Chondrocyte (in vitro differentiated cells): ENCODE measurements at places on chromosomes 7 and 10. TPM values are rescaled to one million over a fixed set of nuclear protein-coding genes. Genes with fewer than 3 reads are reported as not detected.

DNA sequence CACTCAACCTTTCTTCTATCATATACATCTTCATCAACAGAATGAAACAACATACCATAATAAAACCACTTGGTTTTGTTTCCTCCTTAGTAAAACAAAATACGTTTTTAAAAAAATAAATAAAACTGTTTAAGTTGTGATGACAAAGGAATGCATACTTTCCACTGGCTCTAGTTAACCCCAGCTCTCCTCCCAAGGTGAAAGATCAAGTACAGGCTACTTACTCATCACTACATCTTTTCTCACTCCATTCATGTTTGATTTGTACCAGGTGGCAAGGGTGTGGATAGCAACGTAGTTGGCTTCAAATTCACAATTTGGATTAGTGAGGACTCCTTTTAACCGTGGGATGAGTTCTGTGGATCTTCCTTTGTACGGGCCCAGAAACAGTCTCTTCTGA, 14.7 kb downstream of the OGA start:
- H3K4me3 ChIP-seq = no peak overlapping the region
- H3K4me1 ChIP-seq = peaks cover 8% of the 10 kb centered on the region
- peaks cover 41% of the 10 kb centered on the region for H3K36me3 ChIP-seq
- H3K27ac ChIP-seq = no peak overlapping the region
- H3K27me3 ChIP-seq = no peaks in the 10 kb centered on the region

GRCh38 chr7:8305625-8306388, 43.8 kb upstream of the ICA1 start:
- DNase-seq = no peak
- H3K4me1 ChIP-seq = no peaks in the 10 kb centered on the region
- no peaks in the 10 kb centered on the region for H3K36me3 ChIP-seq
- no peak overlapping the region for H3K4me3 ChIP-seq

DNA sequence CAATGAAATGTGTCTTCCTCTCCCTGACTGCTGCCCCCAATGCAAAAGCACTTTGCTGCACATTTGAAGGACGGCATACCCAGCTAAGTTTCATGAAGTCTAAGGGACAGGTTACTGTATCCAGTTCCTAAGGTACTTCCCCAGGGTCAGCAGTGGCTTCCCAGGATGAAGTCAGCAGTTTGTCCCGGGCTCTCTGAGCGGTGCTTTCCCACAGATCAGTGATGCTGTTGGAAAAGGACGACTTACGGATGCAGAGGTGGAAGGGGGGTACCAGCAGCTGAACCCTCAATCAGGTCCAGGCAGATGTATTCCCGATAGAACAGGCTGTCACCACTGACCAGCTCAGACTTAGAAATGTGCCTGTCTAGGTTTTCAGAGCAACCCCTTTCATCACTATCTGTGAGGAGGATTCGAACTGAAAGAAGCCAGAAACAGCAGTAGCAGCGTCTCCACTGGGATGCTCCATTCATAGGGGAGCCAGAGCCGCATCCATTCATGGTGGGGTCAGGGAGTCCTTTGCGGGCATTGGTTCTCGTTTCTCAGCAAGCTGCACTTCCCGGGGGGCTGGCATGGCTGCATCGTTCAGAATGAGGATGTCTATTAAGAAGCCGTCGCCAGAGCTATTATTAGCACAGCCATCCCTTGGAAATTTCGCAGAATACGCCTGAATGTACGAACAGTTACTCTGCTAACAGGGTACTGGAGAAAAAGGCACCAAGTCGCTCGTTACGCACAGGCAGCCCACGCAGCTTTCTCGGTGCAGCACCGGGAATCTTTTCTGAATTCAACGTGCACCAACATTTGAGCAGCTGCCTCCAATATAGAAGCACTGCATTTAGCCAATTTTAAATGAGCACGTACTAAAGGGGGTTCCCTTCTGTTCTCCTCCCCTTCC, 303.7 kb downstream of the PRPF18 start:
- peak overlapping the region; percentile 90 for H3K27ac ChIP-seq
- peaks cover 77% of the 10 kb centered on the region for H3K4me1 ChIP-seq
- no peak for DNase-seq
- H3K27me3 ChIP-seq = no peaks in the 10 kb centered on the region

DNA sequence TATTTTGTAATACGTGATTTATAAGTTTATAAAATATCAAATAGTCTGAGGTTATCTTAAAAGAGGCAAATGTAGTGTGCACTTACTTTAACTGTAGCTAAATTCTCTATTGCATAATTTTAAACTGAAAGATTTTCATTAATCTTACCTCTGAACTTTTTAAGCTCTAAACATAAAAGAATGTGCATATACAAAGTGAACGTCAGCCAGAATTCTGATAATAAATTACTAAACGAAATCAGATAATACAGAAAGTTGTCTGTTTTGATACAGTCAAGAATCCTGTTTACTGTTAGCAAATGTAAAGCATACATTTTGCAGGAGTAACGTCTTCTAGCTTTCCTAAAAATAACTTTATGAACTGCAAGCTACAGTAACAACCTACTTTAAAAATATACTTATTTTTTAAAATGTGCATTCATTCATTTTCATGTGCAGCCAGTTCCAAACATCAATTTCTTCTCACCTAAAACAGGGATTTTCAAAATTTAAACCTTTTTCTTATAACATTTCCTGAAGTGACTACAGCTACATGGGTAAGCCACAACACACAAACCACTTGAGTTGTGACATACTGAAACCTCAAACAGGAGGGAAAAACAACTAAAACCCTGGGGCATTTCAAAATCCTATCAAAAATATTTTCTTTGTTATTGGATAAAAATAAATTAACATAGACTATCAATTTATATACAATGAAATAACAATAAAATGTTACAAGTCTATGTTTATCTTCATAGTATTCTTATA, 92.7 kb downstream of the RNLS start:
- no peak overlapping the region for H3K27ac ChIP-seq
- no peaks in the 10 kb centered on the region for H3K27me3 ChIP-seq
- H3K4me1 ChIP-seq = peaks cover 12% of the 10 kb centered on the region
- H3K36me3 ChIP-seq = no peaks in the 10 kb centered on the region
- H3K4me3 ChIP-seq = no peak overlapping the region

DNA sequence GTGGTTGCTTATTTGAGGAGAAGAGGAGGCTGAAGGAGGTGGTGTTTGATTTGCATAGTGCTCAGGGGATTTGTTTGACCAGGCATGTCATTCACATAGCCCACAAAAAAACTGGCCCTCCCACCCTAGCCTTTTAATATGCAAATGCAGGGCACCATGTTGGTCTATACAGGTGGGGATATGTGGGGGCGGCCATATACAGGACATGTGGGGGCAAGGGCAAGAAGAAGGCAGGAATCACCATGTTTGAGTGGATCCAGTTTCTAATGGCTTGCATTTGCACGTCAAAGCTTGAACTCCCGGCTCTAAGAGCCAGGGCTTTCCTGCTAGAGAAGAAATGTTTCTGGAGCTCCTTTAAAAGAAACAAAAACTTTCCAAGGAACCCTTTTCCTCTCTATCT, 541.0 kb downstream of the ZWINT start:
- no peak overlapping the region for H3K4me3 ChIP-seq
- H3K27me3 ChIP-seq = no peaks in the 10 kb centered on the region
- DNase-seq = no peak
- no peaks in the 10 kb centered on the region for H3K36me3 ChIP-seq
- no peaks in the 10 kb centered on the region for H3K4me1 ChIP-seq

DNA sequence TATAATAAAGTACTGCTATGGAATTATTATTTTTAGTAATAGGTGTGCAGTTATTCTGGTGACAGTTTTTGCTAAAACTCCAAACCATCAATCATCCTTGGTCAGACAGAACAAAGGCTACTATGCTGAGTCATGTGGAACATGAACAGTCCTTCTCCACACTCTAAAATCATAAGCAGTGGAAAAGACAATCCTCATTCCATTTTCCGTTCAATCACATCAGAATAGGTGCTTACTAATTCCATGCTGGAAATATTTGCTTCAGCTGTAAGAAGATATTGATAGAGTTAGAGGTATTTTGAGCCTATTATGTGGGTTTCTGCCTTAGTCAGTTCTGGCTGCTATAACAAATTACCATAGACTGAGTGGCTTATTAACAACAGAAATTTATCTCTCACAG, 82.9 kb downstream of the FAM13C start:
- H3K4me3 ChIP-seq = no peak overlapping the region
- no peak overlapping the region for H3K27ac ChIP-seq
- no peak for DNase-seq
- peaks cover 13% of the 10 kb centered on the region for H3K4me1 ChIP-seq
- H3K27me3 ChIP-seq = peaks cover 10% of the 10 kb centered on the region

GRCh38 chr7:24784277-24784676, 27.0 kb upstream of the GSDME start:
- peaks cover 3% of the 10 kb centered on the region for H3K36me3 ChIP-seq
- H3K4me3 ChIP-seq = no peak overlapping the region
- DNase-seq = no peak

DNA sequence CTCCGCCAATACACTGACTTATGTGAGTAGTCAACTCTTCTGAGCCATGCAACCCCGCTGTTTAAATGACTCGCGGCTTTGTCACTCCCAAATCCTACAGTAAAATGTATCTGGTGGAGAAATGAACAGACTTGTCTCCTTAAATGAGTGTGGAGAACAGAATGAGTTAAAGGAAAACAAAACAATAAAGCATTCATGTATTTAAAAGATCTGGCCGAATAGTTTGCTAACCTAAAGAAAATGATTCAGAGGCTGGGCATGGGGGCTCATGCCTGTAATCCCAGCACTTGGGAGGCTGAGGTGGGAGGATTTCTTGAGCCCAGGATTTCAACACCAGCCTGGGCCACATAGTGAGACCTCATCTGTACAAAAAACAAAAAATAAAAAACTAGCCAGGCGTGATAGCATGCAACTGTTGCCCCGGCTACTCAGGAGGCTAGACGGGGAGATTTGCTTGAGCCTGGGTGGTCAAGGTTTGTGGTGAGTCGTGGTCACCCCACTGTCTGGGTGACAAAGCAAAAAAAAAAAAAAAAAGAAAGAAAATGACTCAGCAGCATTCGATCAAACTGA, 86.5 kb upstream of the PFKP start:
- H3K4me3 ChIP-seq = peak overlapping the region; percentile 60
- no peaks in the 10 kb centered on the region for H3K36me3 ChIP-seq
- no peak for DNase-seq
- peaks cover 48% of the 10 kb centered on the region for H3K4me1 ChIP-seq
- peak overlapping the region; percentile 88 for H3K27ac ChIP-seq
- no peaks in the 10 kb centered on the region for H3K27me3 ChIP-seq

- H3K27me3 ChIP-seq = no peaks in the 10 kb centered on the region
- no peak for DNase-seq
- no peak overlapping the region for H3K27ac ChIP-seq
- no peak overlapping the region for H3K4me3 ChIP-seq
- H3K36me3 ChIP-seq = no peaks in the 10 kb centered on the region
Measured at GRCh38 chr10:104321226-104321625, 17.0 kb downstream of the ITPRIP start.

SLC13A4 gene
- total RNA-seq = not detected in 3 replicates

AFAP1L2 gene
- total RNA-seq = 1.6 to 2.9 TPM (median 1.8 TPM) in 3 replicates

TMEM229A gene
- not detected in 3 replicates for total RNA-seq
